ENCODE measurements at places on chromosomes 4 and X.

GRCh38 chr4:145920205-145920604 lies 18.4 kb downstream of the ZNF827 start:
- no peak for DNase-seq

GRCh38 chr4:138521809-138522208 lies 279.7 kb upstream of the SLC7A11 start:
- DNase-seq: no peak

DNA sequence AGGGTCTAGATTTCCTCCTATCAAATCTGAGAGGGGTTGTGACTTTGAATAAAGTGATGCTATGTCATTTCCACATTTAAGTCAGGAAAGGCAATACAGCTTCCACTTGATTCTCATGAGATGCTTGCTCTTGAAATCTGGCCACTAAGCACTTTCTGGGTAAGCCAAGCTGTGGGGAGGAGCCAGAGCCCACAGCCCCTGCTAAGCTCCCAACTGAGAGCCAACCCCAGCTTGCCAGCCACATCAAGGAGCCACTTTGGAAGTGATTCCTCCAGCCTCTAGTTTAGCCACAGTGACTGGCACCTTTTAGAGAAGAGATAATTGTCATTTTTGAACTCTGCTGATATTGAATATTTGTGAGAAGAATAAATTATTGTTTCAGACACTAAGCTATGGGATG lies 1441.5 kb upstream of the IGFBP7 start:
- no peak for DNase-seq

DNA sequence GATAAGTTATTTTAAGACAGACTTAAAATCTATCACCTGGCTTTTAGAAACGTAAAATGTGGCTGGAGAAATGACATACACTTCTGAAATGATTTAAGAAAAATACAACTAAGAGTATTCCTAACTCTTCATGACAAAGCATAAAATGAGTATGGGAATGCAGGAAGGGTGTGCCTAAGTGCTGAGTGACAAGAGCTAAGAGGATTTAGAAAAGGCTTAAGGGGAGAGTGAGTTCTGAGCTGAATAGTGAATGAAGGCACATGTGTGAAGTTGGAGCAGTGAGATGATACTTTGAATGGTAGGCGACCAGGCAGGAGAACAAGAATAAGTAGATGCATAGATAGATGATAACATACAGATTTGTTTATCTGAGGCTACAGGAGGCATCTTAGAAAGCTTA lies 458.3 kb upstream of the TENM3 start:
- DNase-seq: no peak

- DNase-seq: no peak
Measured at GRCh38 chr4:129355031-129355430, 259.1 kb downstream of the C4orf33 start.

DNA sequence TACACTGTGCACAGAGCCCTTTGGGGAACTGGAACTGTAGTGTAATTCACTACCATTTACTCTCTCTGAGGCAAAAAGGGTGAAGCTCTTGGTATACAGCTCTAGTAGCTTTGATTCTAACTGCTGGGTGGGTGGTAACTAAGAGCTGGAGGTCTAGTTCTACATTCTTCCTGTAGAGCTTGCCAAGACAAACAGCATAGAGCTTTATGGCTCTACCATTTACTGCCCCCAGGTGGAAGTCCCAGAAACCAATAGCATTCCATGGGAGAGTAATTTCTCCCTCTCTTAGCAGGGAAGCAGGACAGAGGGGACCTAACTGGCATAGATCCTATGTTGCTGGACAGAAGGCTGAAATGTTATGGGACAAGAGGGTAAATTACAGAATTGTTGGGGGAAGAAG lies 26.7 kb downstream of the HDAC8 start:
- DNase-seq: no peak

GRCh38 chrX:44891642-44892041 lies 18.7 kb downstream of the KDM6A start:
- DNase-seq: no peak

GRCh38 chr4:82500435-82501153 lies 61.2 kb downstream of the TMEM150C start:
- no peak for DNase-seq

GRCh38 chr4:143375326-143376073 lies 38.8 kb downstream of the GAB1 start:
- DNase-seq: no peak

GRCh38 chrX:10039821-10040793 lies 72.9 kb downstream of the CLDN34 start:
- no peak for DNase-seq

DNA sequence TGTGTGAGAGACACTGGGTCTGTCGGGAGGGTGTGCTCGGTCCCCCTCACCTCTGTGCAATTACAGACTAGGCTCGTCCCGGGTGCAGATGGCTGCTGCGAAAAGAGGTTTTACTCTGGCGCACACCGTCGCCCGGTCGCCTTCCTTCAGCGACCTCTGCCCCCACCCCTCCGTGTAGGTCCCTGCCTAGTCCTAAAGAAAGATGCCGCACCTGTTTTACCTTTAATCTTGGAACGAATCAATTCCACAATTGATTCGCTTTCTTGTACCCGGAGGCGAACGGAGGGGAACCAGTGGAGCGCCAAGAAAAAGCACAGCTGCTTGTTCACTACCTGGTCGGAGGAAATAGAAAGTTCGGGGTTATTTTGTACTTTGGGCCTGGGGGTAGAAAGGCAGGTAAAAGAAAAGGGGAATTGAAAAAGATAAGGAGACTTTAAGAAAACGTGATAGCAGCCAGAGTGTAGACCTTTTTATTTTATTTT lies 1.2 kb downstream of the NPNT start:
- DNase-seq: no peak

GRCh38 chrX:16067886-16068515 lies 55.4 kb upstream of the GRPR start:
- DNase-seq: no peak

DNA sequence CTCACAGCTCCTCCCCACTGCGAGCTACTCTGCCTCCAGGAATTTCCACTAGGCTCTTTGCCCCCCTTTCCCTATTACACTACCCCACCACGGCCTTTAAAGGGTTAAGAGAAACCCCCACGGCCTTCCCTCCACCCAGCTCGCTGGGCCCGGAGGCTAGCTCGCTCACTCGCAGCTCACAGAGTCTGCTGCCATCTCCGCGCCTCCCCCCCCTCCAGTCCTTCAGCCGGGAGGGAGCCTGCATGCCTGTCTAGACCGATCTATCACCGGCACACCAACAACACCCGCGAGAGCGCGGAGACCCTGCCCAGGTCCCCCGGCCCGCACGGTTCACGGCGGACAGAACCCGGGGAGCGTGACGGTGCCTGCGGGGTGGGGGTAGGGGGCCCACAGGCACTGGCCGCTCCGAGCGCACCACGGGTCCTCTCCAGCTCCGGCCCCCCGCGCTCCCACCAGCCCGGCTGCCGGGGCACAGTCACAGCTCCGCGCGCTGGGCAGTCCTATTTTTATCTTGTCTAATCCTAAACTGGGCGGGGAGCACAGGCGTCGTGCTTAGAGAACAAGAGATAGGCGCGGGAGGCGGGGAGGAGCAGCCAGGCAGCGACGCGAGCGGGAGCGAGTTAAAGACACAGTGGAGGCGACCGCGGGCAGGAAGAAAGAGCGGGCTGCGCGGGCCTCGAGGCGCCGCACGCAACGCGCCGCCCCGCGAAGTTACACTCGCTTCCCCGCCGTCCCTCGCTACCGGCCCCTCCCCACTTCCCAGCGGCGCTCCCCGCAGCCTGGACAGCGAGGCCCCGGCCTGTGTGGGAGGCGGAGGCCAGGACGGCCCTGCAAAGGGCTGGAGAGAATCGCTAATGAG lies 3.5 kb downstream of the BCOR start:
- no peak for DNase-seq

DNA sequence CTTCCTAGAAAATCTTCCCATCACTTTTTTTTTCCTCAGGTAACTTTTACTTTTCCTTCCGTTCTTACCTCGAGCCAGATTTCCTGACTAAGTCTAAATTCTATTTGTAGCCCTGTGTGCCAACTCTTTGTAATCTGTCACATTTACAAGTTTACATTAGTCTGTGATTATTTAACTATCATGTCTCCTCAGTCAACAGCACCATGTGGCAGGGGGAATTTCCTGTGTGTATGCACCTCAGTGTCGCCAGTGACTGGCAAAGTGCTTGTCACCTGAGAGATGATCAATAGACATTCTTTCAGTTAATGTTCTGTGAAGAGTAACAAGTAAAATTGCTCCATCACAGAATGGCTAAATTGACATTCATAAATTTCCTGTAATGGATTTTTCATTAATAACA lies 468.5 kb downstream of the PDGFC start:
- DNase-seq: no peak

GRCh38 chrX:21632027-21632426 lies 26.1 kb downstream of the KLHL34 start:
- DNase-seq: no peak

DNA sequence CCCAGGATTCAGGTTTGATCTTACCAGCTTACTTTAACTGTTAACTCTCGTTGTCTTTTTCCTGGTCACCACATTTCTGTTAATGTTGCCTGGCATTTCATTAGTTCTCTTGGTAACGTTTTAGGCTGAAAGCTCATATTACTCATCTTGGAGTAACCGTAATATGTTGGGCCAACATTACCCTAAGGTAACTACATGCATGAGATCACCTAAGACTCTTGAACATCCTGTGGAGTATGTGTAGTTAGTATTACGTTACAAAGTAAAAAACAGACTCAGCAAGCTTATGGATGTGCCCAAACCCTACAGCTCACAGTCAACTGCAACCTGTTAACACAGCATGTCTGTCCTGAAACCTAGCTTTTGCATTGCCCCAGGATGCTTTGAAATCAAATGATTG lies 203.3 kb upstream of the HS3ST1 start:
- DNase-seq: no peak

DNA sequence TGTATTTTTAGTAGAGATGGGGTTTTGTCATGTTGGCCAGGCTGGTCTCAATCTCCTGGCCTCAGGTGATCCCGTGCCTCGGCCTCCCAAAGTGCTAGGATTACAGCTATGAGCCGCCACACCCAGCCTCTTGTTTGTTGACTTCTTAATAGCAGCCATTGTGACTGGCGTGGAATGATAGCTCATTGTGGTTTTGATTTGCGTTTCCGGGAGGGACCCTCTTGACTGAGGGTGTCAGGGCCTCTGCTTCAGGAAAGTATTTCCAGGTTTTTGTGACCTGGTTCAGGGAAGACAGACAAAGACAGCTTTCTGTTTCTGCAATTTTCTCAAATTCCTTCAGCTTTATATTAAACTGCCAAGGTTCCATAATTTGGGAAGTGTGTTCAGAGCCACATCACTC lies 15.1 kb downstream of the CSF2RA start:
- no peak for DNase-seq

- DNase-seq: no peak
Measured at GRCh38 chrX:119672426-119672825, 20.5 kb downstream of the SEPTIN6 start.

GRCh38 chr4:95120456-95120855 lies 362.7 kb downstream of the BMPR1B start:
- DNase-seq: no peak

Data from stimulated activated CD8-positive, alpha-beta memory T cell treated with anti-CD3 and anti-CD28 coated beads, Interleukin-4, amount 100 ng/mL, for 4 hours (primary cell).